ENCODE measurements at places on chromosomes 6 and 20.
A peak's percentile ranks its signal among the peaks of the same experiment; 100 is the strongest.

DNA sequence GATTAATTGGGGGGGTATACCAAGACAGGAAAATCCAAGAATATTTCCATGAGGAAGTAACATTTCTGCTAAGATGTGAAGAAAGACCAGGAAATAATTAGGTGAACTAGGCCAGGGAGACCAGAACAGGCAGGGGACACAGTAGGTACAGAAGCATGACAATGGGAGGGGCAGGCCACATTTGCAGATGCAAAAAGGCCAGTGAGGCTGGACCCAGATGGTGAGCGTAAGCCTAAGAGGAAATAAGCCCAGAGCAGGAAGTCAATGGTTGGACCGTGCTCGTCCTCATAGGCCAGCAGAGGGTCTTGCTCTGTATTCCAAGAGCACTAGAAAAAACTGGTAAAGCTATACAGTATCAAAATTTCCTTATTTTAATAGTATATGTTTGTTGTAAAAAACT, 9.4 kb downstream of the CEP162 start:
- no peak for DNase-seq

- DNase-seq, result no peak
Measured at GRCh38 chr6:166584853-166585429, 1.5 kb downstream of the RAMACL start.

GRCh38 chr6:167644412-167645132, 182.1 kb upstream of the AFDN start:
- DNase-seq, result no peak

DNA sequence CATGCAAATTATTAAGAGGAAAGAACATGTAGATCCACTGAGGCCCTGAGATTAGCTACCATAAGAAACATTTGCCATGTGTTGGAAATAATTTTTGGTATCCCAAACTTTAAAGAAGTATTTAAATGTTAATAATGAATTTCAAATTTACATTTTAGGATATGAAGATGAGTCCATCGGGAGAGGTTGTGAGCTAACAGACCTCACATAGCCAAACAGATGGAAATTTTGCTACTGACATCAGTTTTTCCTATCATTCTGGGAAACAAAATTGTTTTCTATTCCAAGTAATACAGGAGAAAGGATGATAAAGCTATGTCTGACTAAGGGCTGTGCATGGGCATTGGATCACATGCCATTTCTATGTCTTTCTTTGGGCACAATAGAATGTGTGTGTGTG, 809.6 kb downstream of the TENT5A start:
- DNase-seq, result no peak

GRCh38 chr6:88538130-88538706, 372.1 kb upstream of the CNR1 start:
- DNase-seq, result no peak

DNA sequence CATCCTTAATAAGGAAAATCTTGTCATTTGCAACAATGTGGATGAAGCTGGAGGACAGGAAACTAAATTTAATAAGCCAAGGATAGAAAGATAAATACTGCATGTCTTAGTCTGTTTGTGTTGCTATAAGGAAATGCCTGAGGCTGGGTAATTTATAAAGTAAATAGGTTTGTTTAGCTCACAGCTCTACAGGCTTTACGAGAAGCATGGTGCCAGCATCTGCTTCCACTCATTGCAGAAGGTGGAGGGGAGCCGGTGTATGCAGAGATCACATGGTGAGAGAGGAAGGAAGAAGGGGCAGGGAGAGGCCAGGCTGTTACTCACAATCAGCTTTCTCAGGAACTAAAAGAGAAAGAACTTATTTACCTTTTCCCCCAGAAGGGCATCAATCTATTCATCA, 118.9 kb upstream of the SMLR1 start:
- DNase-seq, result no peak

DNA sequence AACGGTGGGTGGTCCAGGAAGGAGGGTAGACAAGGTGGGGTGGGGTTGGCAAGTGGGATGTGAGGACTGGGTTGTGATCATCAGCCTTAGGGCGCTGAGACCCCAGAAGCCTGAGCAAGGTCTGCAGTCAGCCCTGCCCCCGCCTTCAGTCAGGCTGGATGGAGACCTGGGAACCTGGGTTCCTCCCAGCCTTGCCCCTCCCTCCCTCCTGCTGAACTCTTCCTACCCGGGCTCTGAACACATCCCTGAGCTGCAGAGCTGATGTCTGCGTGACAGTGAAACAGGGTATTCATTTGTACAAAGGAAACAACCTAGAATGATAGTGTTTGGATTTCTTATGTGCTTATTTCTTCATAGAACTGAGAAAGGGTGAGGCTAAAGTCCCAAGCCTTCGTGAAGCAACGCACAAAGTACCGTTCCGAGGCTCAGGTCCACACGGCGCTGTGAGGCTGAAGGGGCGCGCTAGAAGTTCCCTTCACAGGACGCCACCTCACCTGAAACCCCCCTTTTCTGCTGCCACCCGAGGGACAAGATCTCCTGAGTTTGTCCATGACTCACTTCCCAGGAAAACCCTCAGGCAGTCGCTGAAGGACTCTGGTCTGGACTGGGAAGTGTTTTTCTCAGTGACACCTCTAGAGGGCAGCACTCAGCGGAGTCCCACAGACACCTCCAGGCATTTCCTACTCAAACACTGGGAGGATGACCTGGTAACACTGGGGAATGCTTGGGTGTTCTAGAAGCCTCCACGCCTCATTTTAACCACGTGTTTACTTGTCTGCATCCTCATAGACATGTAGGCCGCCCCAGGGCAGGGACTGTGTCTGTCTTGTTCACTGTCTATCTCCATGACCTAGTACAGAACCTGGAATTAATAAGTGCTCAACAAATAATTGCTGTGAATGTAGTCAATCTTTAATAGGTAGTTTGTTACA, 1.2 kb downstream of the GSTA5 start:
- DNase-seq, result no peak

GRCh38 chr20:19473216-19473921, 260.9 kb downstream of the SLC24A3 start:
- DNase-seq, result no peak

DNA sequence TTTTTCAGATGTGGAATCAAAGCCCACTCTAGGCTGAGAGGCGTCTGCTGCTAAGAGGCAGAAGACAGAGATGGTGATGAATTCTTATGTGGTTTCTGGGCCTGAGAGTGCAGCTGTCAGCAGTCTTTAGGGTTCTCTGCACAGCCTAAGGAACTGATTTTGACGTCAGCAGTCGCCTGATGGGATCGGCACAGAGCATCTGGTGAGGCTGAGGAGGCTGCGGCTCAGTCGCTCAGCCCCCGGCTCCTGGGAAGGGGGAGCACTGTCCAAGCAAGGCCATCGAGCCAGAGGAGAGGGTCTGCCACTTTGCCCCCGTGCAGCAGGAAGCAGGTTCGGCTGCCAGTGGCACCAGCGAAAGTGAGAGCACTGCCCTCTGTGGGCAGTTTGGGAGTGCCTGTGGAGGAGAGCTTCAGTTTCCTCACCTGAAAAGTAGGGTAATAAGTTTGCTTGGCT, 92.5 kb downstream of the TCP11 start:
- DNase-seq, result peak; percentile 52

- no peak for DNase-seq
Measured at GRCh38 chr6:153150371-153150751, 19.3 kb upstream of the RGS17 start.

- peak; percentile 66 for DNase-seq
Measured at GRCh38 chr6:169503422-169504152, 198.2 kb downstream of the WDR27 start.

- no peak for DNase-seq
Measured at GRCh38 chr6:43105538-43106222, 29.6 kb downstream of the PTK7 start.

GRCh38 chr6:26366504-26366903, 1.5 kb downstream of the BTN3A2 start:
- DNase-seq, result no peak

DNA sequence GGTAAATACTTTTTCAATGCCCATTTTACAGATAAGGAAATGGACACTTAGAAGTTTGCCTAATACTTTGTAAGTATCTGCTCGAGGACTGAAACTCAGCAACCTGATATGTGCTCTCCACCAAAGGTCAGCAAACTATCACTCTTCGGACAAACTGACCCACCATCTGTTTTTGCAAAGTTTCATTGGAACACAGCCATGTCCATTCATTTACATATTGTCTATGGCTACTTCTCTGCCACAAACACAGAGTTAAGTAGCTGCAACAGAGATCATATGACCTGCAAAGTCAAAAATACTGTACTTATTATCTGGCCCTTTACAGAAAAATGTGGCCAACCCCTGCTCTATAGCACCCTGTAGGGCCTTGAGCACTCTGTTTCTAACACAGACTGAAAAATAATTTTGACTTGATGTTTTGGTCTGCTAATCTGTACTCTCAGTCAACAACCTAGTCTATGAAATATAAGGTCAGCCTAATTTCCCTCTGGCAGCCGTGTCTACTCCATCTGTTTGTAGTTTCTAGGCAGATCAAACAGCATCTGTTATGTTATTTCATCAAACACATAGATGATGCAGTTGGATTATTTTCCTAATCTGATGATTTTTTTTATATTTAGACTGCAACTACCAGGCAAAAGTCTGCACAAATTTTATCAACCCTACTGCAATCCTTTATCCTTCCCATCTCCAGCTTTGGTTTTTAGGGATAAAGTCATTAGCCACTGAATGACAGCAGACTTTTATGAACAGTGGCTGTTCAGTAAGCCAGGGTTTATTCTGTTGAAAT, 41.4 kb upstream of the BEND6 start:
- no peak for DNase-seq

DNA sequence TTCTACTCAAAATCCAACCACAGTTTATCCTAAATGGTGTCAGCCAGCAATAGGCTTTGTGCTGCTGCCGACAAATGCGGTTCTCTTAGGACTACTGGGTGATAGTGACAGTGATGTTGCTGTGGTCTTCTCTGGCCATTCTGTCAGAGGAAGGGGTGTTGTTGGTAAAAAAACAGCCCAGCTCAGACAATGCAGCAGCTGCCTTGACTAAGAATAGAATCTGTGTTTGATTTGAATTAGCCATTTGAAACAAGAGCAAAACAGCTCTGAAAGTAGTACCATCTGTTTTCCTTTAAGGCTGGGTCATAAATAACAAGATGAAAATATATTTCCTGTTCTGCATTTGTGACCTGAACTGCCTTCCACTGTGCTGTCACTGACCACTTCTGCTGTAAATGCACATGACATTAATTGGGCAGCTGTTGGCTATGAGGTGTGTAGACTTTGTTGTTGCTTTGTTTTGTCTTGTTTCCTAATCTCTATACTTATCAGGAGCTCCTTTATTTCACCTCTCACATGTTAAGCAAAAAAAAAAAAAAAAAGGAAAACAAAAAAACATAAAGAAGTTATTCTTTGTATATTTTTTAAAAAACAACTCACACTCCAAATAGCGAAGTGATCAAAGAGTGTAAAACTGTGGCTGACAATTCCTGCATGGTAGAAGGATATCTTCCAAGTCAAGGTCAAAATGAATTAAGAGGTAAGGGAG, 497.8 kb upstream of the ARID1B start:
- DNase-seq, result no peak

GRCh38 chr6:9732056-9732455, 682.8 kb downstream of the TFAP2A start:
- DNase-seq, result no peak

DNA sequence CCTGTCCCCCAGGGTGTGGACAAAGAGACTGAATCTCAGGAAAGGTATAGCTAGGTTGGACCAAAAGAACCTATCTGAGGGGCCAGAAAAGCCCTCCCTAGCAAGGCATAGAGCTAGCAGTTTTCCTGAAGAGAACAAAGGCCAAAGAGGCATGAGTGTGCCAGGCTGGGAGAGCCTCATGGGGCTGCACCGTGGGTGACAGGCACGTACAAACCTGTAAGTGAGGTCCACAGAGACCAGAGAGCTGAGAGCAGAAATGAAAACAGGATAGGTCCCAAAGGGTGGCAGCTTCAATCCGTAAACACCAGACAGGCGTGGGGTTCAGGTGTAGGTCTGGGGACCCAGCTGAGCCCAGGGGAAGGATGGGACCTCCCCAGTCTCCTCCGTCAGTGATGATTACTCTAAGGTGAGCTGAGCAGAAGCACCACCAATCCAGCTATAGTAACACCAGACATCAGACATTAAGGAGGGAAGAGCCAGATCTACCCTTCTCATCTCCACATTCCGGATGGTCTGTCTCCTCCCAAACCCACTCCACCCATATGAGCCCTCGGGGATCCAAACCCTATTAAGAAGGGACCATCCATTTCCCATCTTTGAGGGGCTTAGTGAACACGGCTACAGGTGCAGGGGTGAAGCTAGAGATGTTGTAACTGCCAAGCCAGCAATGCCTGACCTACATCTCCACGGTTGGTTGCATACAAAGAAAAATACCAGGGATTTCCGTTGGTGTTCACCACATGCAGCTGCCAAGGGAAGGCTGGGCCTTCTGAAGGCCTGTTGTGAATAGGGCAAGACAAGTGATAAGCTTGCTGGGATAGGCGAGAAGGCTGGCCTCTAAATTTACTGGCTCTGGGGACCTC, 38.3 kb downstream of the BCL2L1 start:
- no peak for DNase-seq

DNA sequence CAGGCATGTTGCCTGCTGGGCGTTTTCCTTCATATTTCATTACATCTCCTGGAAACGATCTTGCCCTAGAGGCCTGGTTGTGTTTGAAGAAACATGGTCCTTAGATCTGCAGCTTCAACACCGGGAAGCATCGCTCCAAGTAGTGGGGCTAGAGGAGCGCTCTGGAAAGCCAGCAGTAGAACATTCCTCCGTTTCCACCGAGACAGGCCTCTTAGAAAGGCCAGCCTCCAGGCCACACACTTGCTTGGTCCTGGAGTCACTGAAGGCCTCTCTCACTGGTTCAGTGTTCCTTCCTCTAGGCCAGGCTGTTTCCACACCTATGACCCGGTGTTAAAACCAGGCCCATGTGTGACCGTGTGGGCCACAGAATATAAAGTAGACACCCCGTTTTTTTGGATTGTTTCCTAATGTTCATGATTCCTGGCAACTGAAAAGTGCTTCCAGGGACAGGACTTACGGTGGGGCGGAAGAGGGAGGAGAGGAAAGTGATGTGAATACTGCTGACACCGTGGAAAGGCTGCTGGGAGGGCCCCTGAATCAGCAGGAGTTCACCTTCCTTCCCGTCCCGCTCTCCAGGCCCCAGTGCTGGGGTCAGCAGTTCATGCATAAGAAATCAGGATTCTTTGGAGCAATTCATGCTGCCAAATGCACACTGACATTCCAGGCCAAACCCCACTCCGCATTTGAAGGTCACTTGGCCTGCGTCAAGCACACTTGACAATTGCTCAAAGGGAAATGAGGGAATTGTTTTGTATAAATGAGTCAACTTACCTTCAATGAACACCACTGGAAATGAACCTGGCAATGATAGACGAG, 83.8 kb downstream of the IYD start:
- DNase-seq, result no peak

GRCh38 chr20:46176739-46177378, 58.7 kb downstream of the CD40 start:
- no peak for DNase-seq

GRCh38 chr20:46512943-46513844, at the start of gene ZNF334:
ZNF334 (minus strand) TSS chr20:46513559; CDS start chr20:46512102, 1,457 bp downstream.
- DNase-seq, result peak; percentile 26

DNA sequence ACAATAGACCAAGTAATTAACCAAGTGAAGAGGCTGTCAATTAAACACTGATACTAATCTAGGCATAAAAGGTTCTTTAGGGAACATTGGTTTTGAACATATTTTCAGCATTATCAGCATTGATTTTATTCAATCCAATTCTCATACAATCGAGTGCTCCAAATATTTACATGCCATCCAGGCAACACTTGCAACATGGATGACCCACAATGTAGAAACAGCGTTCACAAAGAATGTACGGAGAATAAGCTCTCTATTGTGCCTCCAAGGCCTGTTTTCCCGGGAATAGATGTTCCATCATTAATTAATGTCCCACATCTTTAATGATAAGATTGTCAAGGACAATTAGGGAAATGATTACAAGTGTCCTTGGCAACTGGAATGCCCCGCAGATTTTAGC, 117.4 kb downstream of the RFX6 start:
- DNase-seq, result no peak
